ENCODE measurements at places on chromosomes 13 and 19. TPM values are rescaled to one million over a fixed set of nuclear protein-coding genes. Genes with fewer than 3 reads are reported as not detected.

The ZNF628 gene
- polyA plus RNA-seq, result 1.7 TPM

The AP2A1 gene
- 78.2 TPM for polyA plus RNA-seq

The CATSPERD gene
- not detected for polyA plus RNA-seq

The PDE4A gene
- 0.45 TPM for polyA plus RNA-seq

The NUFIP1 gene
- polyA plus RNA-seq, result 4.0 TPM

The SIGLEC5 gene
- not detected for polyA plus RNA-seq

The KLK5 gene
- polyA plus RNA-seq, result 1,184 TPM

The SLC27A1 gene
- 17.1 TPM for polyA plus RNA-seq

The KCTD15 gene
- polyA plus RNA-seq, result 31.5 TPM

The ZNF546 gene
- polyA plus RNA-seq, result 0.32 TPM

The LYPD5 gene
- 13.0 TPM for polyA plus RNA-seq

The LRFN3 gene
- polyA plus RNA-seq, result 6.4 TPM

The MYO1F gene
- polyA plus RNA-seq, result 0.02 TPM

The ICAM4 gene
- polyA plus RNA-seq, result 0.88 TPM

The ZNF763 gene
- 0.57 TPM for polyA plus RNA-seq

The ZSCAN5A gene
- 7.9 TPM for polyA plus RNA-seq

The ELSPBP1 gene
- polyA plus RNA-seq, result not detected

The DMPK gene
- 9.8 TPM for polyA plus RNA-seq

The SMIM44 gene
- polyA plus RNA-seq, result not detected

The CA11 gene
- polyA plus RNA-seq, result 1.3 TPM

The FFAR2 gene
- not detected for polyA plus RNA-seq

The ACP7 gene
- 1.3 TPM for polyA plus RNA-seq

The KIR3DL1 gene
- not detected for polyA plus RNA-seq

The ZNF296 gene
- polyA plus RNA-seq, result 0.22 TPM

The SPTBN4 gene
- polyA plus RNA-seq, result 0.29 TPM

The EXOC3L2 gene
- polyA plus RNA-seq, result 0.23 TPM

The CEACAM21 gene
- not detected for polyA plus RNA-seq

The ZSCAN1 gene
- polyA plus RNA-seq, result not detected

The CD209 gene
- polyA plus RNA-seq, result not detected

The U2AF2 gene
- polyA plus RNA-seq, result 92.2 TPM

The STARD13 gene
- 3.8 TPM for polyA plus RNA-seq

The ZNF221 gene
- 0.87 TPM for polyA plus RNA-seq

The PLVAP gene
- not detected for polyA plus RNA-seq

The KLK10 gene
- 232 TPM for polyA plus RNA-seq

The MBD3L1 gene
- polyA plus RNA-seq, result not detected

The SERTAD3 gene
- polyA plus RNA-seq, result 19.3 TPM

The APOC1 gene
- polyA plus RNA-seq, result 11.9 TPM

The ZSCAN4 gene
- polyA plus RNA-seq, result 0.12 TPM

The ZNF416 gene
- polyA plus RNA-seq, result 3.2 TPM

Measured in mammary epithelial cell (primary cell).